Colonic mucosa (tissue), 4 donors: ENCODE measurements at places on chromosomes 4 and X. TPM values are rescaled to one million over a fixed set of nuclear protein-coding genes. Genes with fewer than 3 reads are reported as not detected.

DNA sequence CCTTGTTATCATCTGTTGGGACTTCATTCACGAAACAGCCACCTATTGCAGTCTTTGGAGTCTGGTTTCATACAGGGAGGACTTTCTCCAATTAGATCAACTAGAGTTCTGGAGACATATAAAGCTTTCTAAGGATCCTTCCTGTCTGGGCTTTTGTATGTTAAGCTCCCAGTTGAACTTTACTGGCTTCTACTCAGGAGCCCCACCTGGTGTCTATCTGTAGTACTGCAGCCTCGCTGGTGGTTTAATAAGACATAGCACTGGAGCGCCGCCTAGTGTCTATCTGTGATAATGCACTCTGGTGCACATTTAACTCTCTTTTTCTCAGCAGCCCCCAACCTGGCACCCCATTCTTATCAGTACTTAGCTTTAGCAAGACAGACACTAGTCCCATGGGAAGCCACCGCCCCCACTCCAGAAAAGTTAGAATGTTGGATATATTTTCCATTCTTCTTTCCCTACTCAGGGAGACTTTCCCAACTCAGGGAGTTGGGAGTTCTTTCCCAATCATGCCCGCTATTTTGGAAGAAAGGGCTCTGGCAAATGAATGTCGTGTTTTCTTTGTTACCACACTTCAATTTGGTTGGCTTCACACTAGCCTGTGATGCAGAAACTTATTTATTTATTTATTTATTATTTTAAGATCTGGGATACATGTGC, 36.9 kb upstream of the SYTL4 start:
- peak; percentile 95 for DNase-seq
- no peak overlapping the region for H3K27ac ChIP-seq
- no peaks in the 10 kb centered on the region for H3K4me1 ChIP-seq
- H3K36me3 ChIP-seq: no peaks in the 10 kb centered on the region

STPG2 gene
- total RNA-seq: not detected

AR gene
- total RNA-seq: 0.98 TPM

DNA sequence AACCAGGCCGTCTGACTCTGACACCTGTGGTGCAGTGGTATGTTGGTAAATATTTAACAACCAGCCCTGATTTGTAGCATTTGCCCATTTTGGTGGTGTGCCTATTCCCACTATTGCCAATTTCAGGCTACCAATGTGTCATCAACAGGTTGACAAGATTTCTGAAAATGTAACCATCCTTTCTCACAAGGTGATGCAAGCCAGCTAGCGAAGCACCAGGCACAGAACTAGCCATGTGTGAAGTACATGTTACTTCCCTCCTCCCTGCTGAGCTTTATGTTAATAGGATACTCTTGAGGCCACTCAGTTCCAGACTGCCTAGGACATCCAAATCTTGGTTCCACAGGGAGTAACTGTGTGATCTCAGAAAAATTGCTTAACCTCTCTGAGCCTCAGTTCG, 7.2 kb upstream of the MAMLD1 start:
- no peak for DNase-seq
- H3K4me1 ChIP-seq: no peaks in the 10 kb centered on the region
- H3K4me3 ChIP-seq: no peak overlapping the region
- H3K27ac ChIP-seq: no peak overlapping the region

TCP11X2 gene
- not detected for total RNA-seq

GRCh38 chrX:148938348-148938747, 437.9 kb downstream of the AFF2 start:
- no peak overlapping the region for H3K4me3 ChIP-seq
- H3K27me3 ChIP-seq: no peaks in the 10 kb centered on the region
- no peak for DNase-seq
- H3K36me3 ChIP-seq: no peaks in the 10 kb centered on the region
- H3K4me1 ChIP-seq: no peaks in the 10 kb centered on the region
- H3K27ac ChIP-seq: no peak overlapping the region

DDIT4L gene
- total RNA-seq: 0.72 TPM

DNA sequence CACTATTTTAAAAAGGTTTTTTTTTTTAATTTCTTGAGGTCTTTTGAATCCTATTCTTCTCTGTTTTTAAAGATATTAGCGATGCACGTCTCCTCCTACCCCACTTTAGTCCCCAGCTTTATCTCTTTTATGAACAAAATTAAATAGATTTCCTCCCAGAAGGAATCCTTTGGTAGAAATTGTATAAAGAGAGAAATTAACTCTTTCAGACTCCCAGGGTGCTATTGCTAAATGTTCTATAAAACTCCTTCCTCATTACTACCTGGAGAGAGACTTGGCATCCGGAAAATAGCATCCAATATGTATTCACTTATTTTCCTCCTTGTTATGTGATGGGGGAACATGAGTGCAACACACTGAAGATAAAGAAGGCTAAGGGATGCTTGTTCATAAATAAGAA, 16.5 kb upstream of the PACRGL start:
- H3K4me3 ChIP-seq: no peak overlapping the region
- H3K36me3 ChIP-seq: no peaks in the 10 kb centered on the region
- H3K27me3 ChIP-seq: no peaks in the 10 kb centered on the region
- no peak overlapping the region for H3K27ac ChIP-seq
- no peak for DNase-seq

ZFX gene
- total RNA-seq: 44.4 TPM

GRCh38 chr4:1008840-1009541, 2.4 kb upstream of the FGFRL1 start:
- H3K27ac ChIP-seq: no peak overlapping the region
- H3K4me3 ChIP-seq: peak overlapping the region; percentile 59
- peaks cover 21% of the 10 kb centered on the region for H3K27me3 ChIP-seq

PAK3 gene
- total RNA-seq: 0.25 TPM

IGFBP7 gene
- total RNA-seq: 89.5 TPM

DNA sequence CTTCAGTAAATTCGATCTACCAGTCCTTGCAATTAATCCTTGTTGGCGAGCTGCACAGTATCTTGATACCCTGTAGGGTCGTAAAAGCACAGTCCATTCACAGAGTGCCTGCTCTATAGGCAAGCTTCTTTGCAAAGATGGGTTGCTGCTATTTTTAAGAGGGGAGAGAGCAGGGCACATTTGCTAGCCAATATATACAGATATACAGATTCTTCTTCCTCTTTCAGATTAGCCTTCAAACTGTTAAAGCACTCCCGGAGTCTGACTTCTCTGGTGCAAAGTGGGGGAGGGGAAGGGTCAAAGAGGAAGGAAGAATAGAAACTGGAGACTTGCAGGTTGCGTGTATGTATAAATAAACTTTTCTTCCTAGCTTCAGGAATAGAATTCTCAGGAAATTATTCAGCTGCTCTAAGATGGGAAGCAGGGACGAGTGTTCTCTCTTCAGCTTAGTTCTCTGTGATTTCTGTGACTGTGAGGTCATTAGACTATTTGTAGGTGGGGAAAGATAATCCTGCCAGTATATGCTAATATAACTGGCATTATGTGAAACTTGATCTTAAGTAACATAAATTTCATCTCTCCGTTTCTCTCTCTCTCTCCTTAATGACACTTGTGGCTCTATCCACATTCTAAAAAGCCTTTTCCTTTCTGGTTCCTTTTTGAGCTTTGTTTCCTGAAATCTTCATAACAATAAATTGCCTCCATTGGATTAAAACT, at the start of gene CYSLTR1:
Gene CYSLTR1, minus strand, starts transcription at position 242 of the 717 bp plus-strand sequence. CDS start 53,865 bp downstream, outside the sequence.
- H3K27me3 ChIP-seq: no peaks in the 10 kb centered on the region
- no peaks in the 10 kb centered on the region for H3K4me1 ChIP-seq
- DNase-seq: no peak
- H3K4me3 ChIP-seq: peak within 1 kb of the TSS; percentile 14
- H3K27ac ChIP-seq: no peak within 1 kb of the TSS

GRCh38 chrX:2574271-2574670, 73.5 kb upstream of the DHRSX start:
- no peak overlapping the region for H3K4me3 ChIP-seq
- no peaks in the 10 kb centered on the region for H3K27me3 ChIP-seq
- H3K4me1 ChIP-seq: no peaks in the 10 kb centered on the region
- DNase-seq: no peak
- no peak overlapping the region for H3K27ac ChIP-seq

- DNase-seq: peak; percentile 83
- H3K4me3 ChIP-seq: peak within 1 kb of the TSS; percentile 52
- peak within 1 kb of the TSS; percentile 64 for H3K27ac ChIP-seq
- no peaks in the 10 kb centered on the region for H3K27me3 ChIP-seq
- H3K36me3 ChIP-seq: no peaks in the 10 kb centered on the region
- H3K4me1 ChIP-seq: no peaks in the 10 kb centered on the region
These were observed at the start of gene ANXA3 for GRCh38 chr4:78551420-78552351. ANXA3 (plus strand) TSS chr4:78551770; CDS start chr4:78554474, 2,704 bp downstream.

TBX22 gene
- total RNA-seq: not detected

LIMCH1 gene
- 4.7 TPM for total RNA-seq

DNA sequence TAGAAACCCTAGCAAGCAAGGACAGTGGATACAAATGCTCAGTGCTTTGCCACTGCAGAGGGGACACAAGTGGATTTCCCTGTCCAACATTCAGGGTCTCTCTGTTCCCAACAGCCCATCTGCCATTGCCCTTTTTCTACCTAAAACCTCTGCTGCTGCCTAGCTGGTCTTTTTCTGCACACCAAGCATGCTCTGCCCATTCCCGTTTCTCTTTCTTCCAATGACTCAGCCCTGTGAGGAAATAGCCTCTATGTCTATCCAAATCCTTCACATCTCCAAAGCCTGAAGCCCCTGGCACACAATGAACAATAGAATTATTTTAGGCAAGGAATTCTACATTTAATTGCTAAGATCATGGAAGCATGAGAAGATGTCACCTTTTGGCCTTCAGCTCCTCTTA, 5.7 kb upstream of the AMELX start:
- H3K27ac ChIP-seq: no peak overlapping the region
- H3K36me3 ChIP-seq: no peaks in the 10 kb centered on the region
- H3K4me3 ChIP-seq: no peak overlapping the region
- no peak for DNase-seq
- no peaks in the 10 kb centered on the region for H3K4me1 ChIP-seq

GRCh38 chr4:41878170-41878969, 56.9 kb upstream of the TMEM33 start:
- DNase-seq: no peak
- no peaks in the 10 kb centered on the region for H3K4me1 ChIP-seq
- H3K4me3 ChIP-seq: no peak overlapping the region

- no peak overlapping the region for H3K4me3 ChIP-seq
- H3K4me1 ChIP-seq: no peaks in the 10 kb centered on the region
- no peak for DNase-seq
- H3K36me3 ChIP-seq: no peaks in the 10 kb centered on the region
- no peaks in the 10 kb centered on the region for H3K27me3 ChIP-seq
These were observed 203.3 kb downstream of the CLCN4 start for GRCh38 chrX:10360116-10360515.

DNA sequence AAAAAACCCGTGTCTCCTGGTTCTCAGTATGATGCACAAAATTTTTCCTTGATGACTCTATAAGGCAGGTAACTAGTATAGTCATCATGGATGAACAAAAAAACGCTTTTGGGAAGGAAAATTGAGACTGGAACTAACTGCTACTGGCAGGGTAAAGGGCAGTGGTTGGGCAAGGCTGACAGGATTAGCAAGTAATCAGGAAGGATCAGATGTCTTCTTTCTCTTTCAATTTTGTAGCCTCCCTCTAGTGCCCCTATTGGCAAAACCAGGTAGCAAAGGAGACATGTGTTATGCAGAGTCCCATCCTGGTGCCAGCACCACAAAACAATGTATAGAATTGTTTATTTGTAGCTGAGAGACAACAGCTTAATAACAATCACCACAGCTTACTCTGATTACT, 12.8 kb upstream of the SLITRK4 start:
- no peak overlapping the region for H3K4me3 ChIP-seq
- DNase-seq: no peak
- H3K27me3 ChIP-seq: no peaks in the 10 kb centered on the region
- no peaks in the 10 kb centered on the region for H3K36me3 ChIP-seq
- no peaks in the 10 kb centered on the region for H3K4me1 ChIP-seq

DNA sequence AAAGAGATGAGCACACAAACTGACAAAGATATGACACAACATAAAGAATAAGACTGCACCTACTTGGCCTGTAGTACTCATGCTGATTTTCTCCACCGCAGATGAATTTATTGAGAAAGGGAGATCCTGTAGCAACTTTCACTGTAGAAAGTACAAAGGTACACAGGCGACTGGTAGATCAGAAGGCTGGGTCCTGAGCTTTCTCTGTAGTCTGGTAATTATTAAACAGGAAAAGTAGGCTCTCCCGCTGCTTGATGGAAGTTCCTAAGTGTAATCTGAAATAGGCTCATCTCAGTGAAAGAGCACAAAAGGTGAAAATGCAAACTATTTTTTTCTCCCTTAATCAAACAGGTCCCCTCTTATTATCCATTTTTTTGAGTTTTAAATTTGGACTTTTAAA, at the start of gene ADH6:
Gene ADH6, minus strand, starts transcription at position 175 of the 400 bp plus-strand sequence. Its CDS starts 94 bp downstream, at position 81.
- H3K27ac ChIP-seq: peak within 1 kb of the TSS; percentile 56
- H3K36me3 ChIP-seq: no peaks in the 10 kb centered on the region
- peaks cover 7% of the 10 kb centered on the region for H3K4me1 ChIP-seq
- H3K27me3 ChIP-seq: no peaks in the 10 kb centered on the region

SLC7A11 gene
- 2.9 TPM for total RNA-seq

ADAM29 gene
- not detected for total RNA-seq

- no peak for DNase-seq
- no peaks in the 10 kb centered on the region for H3K4me1 ChIP-seq
- no peak overlapping the region for H3K27ac ChIP-seq
- no peaks in the 10 kb centered on the region for H3K27me3 ChIP-seq
These were observed 935.2 kb downstream of the TRAM1L1 start for GRCh38 chr4:116150152-116150551.

GRCh38 chr4:147351083-147351787, 129.7 kb upstream of the EDNRA start:
- H3K27me3 ChIP-seq: no peaks in the 10 kb centered on the region
- H3K36me3 ChIP-seq: no peaks in the 10 kb centered on the region
- H3K4me3 ChIP-seq: no peak overlapping the region
- H3K4me1 ChIP-seq: no peaks in the 10 kb centered on the region
- peak overlapping the region; percentile 32 for H3K27ac ChIP-seq

GRCh38 chr4:145520172-145520571, 38.5 kb downstream of the SMAD1 start:
- no peaks in the 10 kb centered on the region for H3K27me3 ChIP-seq
- DNase-seq: no peak
- no peak overlapping the region for H3K27ac ChIP-seq
- H3K36me3 ChIP-seq: no peaks in the 10 kb centered on the region
- H3K4me1 ChIP-seq: no peaks in the 10 kb centered on the region
- H3K4me3 ChIP-seq: no peak overlapping the region

PLAC1 gene
- not detected for total RNA-seq

GRCh38 chrX:16589211-16589610, 60.7 kb upstream of the S100G start:
- H3K4me3 ChIP-seq: no peak overlapping the region
- no peaks in the 10 kb centered on the region for H3K36me3 ChIP-seq
- H3K27me3 ChIP-seq: no peaks in the 10 kb centered on the region

PPP2R2C gene
- 0.35 TPM for total RNA-seq

DNA sequence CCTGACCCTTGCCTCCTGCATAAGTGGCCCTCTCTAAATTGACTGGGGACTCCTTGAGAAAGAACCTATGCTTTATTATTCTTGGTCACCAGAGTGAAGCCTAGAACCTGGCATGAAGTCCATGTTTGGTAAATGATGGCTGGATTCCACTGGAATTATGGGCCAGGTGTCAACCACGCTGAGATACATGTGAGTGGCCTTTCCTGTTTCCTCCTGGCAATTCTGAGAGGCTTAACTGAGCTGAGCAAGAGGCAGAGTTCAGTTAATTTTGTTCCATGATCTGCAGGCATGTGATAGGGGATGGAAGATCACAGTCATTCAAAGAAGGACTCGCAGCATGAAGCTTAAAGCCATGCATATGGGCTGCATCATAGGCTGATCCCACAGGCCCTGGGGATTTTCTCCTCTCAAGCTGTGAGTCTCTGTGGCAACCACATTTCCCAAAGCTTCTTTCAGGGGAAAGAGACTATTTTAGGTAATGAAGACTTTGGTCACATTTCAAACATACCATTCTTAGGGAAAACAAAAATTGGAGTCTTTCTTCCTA, 69.4 kb upstream of the CLNK start:
- H3K36me3 ChIP-seq: no peaks in the 10 kb centered on the region
- no peak for DNase-seq
- no peaks in the 10 kb centered on the region for H3K27me3 ChIP-seq
- no peaks in the 10 kb centered on the region for H3K4me1 ChIP-seq
- H3K4me3 ChIP-seq: no peak overlapping the region
- no peak overlapping the region for H3K27ac ChIP-seq
